ENCODE measurements at places on chromosomes 5 and 9. TPM values are rescaled to one million over a fixed set of nuclear protein-coding genes. Genes with fewer than 3 reads are reported as not detected.

The GGTA1 gene
- total RNA-seq, result 8.3 TPM

The FAM78A gene
- total RNA-seq, result 60.5 TPM

The IFNK gene
- total RNA-seq, result not detected

The CATSPER3 gene
- 0.68 TPM for total RNA-seq

The PTGES gene
- total RNA-seq, result 7.9 TPM
